ENCODE measurements at places on chromosomes 1 and 21.
A peak's percentile ranks its signal among the peaks of the same experiment; 100 is the strongest.

- DNase-seq: no peak
These were observed 30.1 kb downstream of the LRRC8D start for GRCh38 chr1:89850844-89851415.

DNA sequence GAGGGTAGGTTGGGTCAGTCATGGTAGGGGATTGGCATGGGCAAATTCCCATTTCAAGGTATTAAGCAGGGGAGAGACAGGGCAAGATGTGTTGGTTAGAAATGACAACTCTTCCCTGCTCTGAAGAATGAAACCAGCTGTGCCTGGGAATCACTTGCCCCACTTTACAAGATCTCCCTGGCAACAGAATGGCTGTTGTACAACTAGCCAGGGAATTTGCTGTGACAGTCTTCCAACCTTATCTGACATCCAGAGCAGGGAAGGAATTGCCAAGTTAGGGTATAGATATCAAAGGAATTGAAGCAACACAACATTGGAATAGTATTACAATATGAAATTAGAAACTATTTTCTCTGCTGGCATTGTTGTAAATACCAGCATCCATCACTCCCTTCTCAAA is 154.7 kb downstream of the CACNA1E start:
- no peak for DNase-seq

GRCh38 chr1:94925561-94926125 is 1.3 kb downstream of the CNN3 start:
- DNase-seq: peak; percentile 75

DNA sequence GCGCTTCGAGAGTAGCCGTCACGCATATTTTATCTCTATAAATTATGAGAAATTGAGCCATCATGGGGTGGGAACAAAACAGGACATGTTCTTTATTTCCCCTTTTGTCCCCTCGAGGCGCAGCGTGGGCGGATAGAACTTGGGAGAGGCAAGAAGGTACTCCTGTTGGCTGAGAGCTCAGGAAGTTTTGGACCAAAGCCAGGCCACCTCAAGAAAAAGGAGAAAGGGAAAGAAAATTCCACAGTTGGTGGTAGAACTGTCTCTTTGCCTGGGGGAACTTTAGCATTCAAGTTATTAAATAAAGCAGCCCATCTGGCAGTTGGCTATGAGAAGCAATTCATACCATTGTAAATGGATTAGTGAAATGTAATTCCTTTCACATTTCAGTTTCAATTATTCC is 76.4 kb upstream of the DSCAM start:
- DNase-seq: no peak

DNA sequence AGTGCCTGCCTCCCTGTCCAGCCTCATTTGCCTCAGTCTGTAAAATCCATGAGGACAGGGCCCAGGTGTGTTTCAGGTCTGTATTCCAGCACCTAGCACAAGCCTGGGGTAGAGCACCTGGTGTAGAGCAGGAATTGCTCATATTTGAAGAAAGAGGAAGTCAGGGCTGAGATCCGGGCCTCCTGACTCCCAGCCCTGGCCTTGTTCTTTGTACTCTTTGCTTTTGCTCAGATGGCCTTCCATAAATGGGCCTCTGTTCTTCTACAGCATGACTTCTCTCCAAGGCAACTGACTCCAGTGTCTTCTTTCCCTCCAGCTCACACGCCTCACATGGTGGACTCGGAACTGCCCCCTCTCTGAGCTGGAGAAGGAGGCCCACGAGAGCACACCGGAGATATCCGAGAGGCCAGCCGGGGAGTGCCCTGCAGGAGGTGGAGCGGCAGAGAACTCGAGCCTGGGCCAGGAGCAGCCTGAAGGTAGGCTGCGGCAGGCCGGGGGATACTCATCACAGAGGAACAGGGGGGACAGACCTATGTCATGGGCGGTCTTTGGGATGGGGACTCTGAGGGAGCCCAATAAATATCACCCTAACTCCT is 19.7 kb downstream of the SLC5A9 start:
- no peak for DNase-seq

GRCh38 chr1:39623053-39623452 is 16.4 kb downstream of the HEYL start:
- no peak for DNase-seq

- no peak for DNase-seq
These were observed 42.5 kb downstream of the PLPPR5 start for GRCh38 chr1:98962156-98962555.

DNA sequence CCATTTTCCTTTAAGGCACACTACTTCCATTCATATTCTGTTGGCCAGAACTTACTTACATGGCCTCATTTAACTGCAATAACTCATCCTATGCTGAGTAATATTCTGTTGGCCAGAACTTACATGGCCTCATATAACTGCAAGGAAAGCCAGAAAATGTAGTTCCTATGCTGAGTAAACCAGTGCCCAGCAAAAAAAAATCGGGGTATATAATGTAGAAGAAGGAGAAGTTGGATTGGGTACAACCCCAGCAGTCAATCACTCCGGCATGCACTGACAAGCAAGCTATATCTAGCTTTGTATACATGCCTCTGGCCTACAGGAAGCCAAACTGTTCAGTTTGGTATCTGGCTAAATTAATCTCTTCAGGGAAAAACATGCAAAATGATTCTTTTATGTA is 39.4 kb upstream of the PPIH start:
- no peak for DNase-seq

GRCh38 chr1:9106286-9106685 is 22.6 kb downstream of the GPR157 start:
- no peak for DNase-seq

- no peak for DNase-seq
These were observed 69.3 kb downstream of the RPS6KA1 start for GRCh38 chr1:26598890-26599289.

- no peak for DNase-seq
These were observed 305.8 kb upstream of the ZP4 start for GRCh38 chr1:238196516-238196915.

DNA sequence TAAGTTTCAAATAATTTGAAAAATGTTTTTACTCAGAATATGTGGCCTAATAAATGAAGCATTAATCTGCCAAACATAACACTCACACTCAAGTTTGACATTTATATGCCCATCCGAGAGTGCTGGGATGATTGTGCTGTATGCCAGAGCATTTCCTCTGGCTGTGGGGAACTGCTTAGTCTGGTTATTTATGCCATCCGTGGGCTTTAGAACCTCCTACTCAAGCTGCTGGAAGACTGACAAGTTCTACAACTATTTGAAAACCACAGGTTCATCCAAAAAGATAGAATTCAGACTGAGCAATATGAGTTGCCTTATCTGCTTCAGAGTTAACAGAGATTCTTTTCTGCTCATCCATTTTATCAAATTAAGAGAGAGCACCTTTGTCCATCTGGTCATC is 25.9 kb downstream of the PCNX2 start:
- DNase-seq: no peak

DNA sequence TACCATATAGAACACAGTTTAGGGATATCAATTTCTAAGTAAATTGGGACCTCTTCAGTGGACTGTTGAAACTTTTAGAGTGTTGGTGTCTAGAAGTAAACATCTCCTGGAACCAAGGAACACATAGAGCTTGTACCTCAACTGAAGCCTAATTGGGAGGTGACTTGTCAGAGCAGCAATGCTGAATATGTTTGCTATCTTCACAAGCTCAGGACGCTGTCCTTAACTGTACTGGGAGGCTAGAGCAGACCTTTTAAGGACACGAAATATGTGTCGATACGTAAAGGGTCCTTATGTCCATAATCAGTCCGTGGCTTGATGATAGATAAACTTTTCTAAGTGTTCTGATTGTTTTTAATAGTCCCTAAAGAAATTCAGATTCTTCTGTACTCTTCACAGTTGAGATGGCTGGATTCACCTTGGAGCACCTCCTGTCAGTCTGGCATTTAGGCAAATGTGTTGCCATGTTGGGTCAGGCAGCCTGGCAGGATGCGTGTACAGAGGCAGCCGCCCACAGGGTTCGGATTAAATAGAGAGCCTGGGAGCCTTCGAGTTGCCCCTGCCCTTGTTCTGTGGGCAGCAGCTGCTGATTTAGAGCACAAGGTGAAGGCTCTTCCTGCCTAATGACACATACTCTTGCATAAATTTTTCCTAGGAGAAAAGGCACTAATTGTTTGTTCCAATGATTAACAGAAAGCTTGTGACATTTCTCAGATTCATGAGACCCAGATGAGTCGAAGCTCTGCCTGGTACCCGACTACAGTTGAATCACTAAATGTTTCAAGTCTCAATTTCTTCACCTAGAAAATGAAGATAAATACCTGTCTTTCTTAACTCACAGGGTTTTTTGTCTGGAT is 3.6 kb downstream of the ACTN2 start:
- no peak for DNase-seq

DNA sequence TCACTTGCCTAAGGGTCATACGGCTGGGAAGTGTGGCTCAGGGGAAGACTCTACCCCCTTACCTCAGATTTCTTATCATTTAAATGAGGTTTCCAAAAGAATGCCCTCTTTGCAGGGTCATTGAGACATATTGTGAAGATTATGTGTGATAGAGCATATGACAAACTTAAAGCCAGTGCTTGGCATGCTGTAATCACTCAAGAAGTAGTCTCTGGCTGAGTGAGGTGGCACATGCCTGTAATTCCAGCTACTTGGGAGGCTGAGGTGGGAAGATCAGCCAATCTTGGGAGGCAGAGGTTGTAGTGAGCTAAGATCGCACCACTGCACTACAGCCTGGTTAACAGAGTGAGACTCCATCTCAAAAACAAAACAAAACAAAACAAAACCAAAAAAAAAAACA is 7.5 kb upstream of the LDLRAD2 start:
- no peak for DNase-seq

DNA sequence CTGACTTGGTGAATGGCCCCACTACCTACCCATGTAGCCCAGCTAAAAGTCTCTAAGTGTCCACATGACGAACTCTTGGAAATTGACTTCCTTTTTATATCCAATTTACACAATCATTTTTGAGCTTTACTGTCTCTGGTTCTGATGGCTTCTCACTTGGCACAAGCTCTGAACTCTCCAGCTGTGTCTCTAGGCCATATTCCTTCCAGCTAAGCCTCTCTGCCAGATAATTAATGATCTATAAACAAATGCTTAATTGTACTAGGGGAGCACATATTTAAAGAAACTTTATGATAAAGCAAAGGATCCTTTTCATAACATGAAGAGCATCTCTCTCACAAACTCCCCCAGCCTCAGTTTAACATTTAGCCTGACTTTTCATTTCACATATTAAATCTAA is 16.3 kb upstream of the BEND5 start:
- DNase-seq: no peak

DNA sequence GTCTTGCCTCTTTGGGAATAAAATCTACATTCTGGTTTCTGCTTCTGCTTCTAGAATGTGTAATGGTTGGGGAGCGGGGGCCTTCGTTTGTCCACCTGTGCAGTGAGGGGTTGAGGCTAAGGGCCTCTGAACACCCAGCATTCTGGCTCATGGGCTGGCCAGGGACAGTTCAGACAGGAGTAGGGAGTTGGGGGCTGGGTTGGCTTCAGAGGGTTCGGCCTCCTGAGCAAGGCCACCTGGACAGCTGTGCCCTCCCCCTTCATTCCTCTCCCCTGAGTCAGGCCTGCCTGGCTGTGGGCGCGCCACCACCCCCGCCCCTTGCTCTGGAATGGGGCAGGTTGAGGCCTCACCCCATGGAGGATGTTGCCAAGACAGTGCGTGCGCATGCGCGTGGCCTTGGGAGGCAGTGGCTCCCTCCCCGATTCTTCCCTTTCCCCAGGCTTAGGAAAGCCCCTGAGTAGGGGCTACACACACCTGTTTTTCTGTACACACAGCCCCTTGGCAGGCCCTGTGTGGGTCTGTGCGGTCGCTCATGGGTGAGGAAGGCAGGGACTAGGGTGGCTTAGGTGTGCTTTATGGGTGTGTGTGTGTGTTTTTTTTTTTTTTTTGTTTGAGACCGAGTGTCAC is 57.0 kb downstream of the YARS1 start:
- peak; percentile 97 for DNase-seq

DNA sequence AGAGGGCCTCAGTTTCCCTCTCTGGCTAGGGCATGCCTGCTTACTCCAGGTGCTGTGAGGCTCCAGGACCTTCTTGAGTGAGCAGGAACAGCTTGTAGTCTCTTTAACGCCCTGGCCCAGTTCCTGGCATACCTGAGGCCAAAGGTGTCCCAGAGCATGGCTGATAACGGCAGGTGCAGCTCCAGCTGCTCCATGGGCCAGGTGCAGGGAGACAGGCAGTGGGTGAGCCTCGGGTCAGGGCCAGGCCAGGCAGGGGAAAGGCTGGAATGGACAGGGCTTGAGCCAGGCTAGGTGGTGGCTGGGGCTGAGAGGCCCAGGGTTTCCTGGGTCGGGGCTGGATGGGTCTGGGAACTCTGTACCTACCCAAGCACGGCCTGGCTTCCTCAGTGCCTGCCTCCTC is 18.3 kb downstream of the EDN2 start:
- DNase-seq: peak; percentile 34

- DNase-seq: no peak
These were observed 46.0 kb upstream of the PLA2G4A start for GRCh38 chr1:186782791-186783190.
